ENCODE measurements at places on chromosomes 4 and X. TPM values are rescaled to one million over a fixed set of nuclear protein-coding genes. Genes with fewer than 3 reads are reported as not detected.

Gene MAGEE1
- 10.2 TPM for total RNA-seq

Gene STAP1
- total RNA-seq, result not detected

Gene NUDT10
- 23.8 TPM for total RNA-seq

Gene SHROOM4
- total RNA-seq, result 5.9 TPM

Gene PHKA1
- total RNA-seq, result 7.2 TPM

Gene PHOX2B
- not detected for total RNA-seq

Gene FAM120C
- total RNA-seq, result 8.1 TPM

Gene REELD1
- not detected for total RNA-seq

Gene NSD2
- 129 TPM for total RNA-seq

Gene NDNF
- total RNA-seq, result 1.6 TPM

Gene TDO2
- total RNA-seq, result not detected

Gene RHOXF1
- not detected for total RNA-seq

Gene GABRQ
- 9.6 TPM for total RNA-seq

Gene AFAP1
- 18.2 TPM for total RNA-seq

Gene GAGE12C
- not detected for total RNA-seq

Gene PPP1R2C
- total RNA-seq, result not detected

Gene LIMCH1
- total RNA-seq, result 2.7 TPM

Gene TRAPPC2
- total RNA-seq, result 10.8 TPM

Gene FMR1
- total RNA-seq, result 43.6 TPM

Gene PASD1
- total RNA-seq, result not detected

Gene ZXDB
- 6.7 TPM for total RNA-seq

Gene SLIT2
- 11.7 TPM for total RNA-seq

Gene KDM6A
- total RNA-seq, result 58.4 TPM

Gene RTL3
- total RNA-seq, result not detected

Gene HTATSF1
- total RNA-seq, result 46.4 TPM

Gene TASL
- not detected for total RNA-seq

Gene LAMTOR3
- total RNA-seq, result 24.0 TPM

Gene SLC49A3
- 8.8 TPM for total RNA-seq

Gene SLC38A5
- total RNA-seq, result 73.8 TPM

Gene YY2
- 1.5 TPM for total RNA-seq
